Activated naive CD8-positive, alpha-beta T cell treated with anti-CD3 and anti-CD28 coated beads for 36 hours (primary cell): ENCODE measurements at places on chromosomes 5 and 9.

GRCh38 chr9:124964056-124964455 lies 23.2 kb upstream of the GOLGA1 start:
- no peak for DNase-seq

DNA sequence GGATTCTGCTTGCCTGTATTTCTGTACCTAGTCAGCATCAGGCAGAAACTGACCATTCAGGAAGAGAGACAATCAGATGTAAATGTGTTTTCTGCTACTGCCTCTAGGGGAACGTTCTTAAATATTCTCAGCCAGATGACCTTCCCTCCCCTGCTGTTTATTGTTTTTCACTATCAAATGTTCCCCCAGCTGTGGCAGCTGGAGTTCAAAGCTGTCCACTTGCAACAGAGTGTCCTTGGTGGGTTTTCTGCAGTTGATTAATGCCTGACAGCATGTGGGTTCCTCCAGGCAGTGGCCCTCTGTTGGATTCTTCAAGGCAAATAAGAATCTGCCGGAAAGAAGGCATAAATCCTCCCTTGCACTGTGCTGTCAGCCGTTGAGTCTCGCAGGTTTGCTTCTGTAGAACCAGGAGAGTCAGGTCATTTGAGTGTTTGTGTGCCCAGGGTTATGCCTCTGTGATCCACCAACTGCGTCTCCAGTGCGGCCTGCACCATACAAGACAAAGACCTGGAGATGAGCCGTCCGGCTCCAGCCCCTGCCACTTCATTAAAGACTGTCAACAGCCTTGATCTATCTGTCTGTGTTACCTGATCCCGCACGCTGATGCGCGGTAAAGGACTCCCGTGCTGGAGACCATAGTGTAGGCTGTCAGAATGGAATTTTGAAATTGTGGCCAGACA lies 203.4 kb downstream of the GADD45G start:
- DNase-seq = no peak

DNA sequence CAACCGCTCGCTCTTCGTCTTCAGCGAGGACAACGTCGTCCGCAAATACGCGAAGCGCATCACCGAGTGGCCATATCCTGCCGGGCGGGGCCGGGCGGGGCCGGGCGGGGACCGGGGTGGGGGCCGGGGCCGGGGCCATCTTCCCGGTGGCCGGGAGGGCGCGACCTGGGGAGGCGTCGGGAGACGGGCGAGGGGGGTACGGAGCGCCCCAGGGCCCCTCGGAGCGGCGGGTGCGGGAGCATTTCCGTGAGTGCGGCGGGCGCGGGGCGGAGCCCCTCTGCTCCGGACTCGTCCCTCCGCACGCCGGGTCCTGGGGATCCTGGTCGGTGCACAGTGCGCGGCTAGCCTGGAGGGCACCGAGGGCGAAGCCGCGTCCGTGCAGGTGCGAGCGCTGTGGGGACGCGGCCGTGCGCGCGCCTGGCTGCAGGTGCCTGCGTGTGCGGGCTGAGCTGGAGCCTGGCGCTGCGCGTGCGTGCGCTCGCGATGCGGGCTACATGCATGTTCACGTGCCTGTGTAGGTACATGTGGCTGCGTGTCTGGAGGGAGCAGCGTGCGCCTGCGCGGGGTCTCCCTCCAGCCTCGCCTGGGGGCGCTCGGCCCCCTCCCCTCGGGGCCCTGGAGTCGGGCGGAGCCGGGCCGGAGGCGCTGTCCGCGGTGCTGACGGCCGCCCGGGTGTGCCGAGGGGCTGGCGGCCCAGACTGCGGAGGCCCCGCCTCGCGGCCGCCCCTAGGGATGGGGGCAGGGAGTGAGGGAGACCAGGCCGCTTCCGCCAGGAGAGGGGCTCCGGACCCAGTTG lies 762 bp downstream of the CACNA1B start:
- DNase-seq = peak; percentile 64

GRCh38 chr5:61525512-61526206 lies 193.6 kb downstream of the ZSWIM6 start:
- DNase-seq = no peak

GRCh38 chr5:107103522-107103921 lies 567.2 kb downstream of the EFNA5 start:
- no peak for DNase-seq
